ENCODE measurements at places on chromosomes 11 and 22.

GRCh38 chr11:73889019-73889418 lies 12.2 kb downstream of the PAAF1 start:
- DNase-seq = no peak

DNA sequence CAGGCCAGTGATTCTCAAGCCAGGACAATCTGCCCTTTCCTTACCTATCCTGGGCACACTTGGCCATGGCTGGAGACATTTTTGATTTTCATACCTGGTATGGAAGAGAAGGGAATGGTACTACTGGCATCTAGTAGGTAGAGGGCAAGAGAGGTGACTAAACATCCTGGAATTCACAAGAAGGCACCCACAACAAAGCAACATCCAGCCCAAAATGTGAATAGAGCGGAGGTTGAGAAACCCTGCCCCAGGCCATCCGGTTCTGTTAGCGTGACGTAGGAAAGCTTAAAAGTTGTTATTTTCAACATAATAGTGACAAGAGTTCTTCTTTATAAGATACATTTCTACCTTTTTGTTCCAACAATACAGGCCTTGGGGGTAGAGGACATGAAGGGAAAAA lies 114.9 kb upstream of the ALX4 start:
- no peak for DNase-seq

- DNase-seq = peak; percentile 93
Observed at GRCh38 chr11:129117595-129118350, 74.4 kb downstream of the ARHGAP32 start.

DNA sequence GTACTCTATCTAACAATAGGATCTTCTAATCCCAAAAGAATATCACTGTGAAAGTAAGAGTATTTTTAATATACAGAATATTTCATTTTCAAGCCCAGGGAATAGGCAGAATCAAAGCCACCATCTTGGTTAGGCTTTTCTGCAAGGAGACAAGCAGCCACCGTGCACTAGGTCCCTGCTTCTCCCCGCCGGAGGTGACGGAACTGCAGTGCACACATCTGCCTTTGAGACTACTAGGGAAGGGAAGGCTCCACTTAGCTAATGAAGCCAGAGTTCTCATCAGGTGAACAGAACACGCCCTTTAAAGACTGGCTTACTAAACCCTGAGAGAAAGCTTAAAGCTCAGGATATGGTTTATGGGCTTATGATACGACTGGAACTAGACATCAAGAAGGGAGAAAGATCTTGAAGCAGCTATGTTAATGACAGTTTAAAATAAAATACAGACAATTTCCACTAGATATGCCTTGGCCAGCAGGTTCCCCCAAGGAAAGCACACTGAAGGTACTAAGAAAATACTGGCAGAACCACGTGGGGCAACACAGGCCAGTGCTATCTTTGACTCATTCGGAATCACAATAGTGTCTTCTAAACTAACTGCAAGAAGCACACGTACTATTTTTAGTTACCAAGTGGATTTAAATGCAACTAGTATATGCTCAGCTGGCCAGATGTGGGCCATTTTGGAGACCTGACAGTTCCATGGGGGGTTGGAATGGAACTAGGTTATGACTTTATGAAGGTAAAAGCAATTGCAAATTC lies 127.4 kb upstream of the LMO1 start:
- DNase-seq = no peak

DNA sequence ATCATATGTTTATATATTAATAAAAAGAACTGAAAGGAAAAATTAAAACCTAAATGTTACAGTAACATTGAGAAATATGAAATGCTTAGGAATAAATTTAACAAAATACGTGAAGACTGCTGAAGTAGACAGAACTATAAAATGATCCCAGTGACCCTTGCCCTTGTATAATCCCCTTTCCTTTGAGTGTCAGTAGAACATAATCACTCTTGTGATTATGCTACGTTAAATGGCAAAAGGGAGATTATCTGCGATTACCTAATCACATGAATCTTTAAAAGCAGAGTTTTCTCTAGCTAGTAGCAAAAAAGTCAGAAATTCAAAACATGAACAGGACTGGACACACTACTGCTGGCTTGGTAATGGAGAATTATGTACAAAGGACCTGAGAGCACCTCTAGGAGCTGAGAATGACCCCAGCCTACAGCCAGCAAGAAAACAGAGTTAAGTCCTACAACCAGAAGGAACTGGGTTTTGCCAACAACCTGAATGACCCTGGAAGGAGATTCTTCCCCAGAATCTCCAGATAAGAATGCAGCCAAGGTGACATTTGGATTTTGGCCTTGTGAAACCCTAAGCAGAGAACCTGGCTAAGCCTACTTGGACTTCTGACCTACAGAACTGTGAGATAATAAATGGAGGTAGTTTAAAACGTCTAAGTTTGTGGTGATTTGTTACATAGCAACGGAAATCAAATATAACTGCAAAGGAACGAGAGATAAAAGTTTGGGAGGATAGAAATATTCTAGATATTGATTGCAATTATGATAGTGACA lies 157.2 kb downstream of the ATG16L2 start:
- DNase-seq = no peak

- no peak for DNase-seq
Observed at GRCh38 chr11:79274636-79275331, 166.0 kb downstream of the TENM4 start.

- DNase-seq = no peak
Observed at GRCh38 chr11:5865826-5866225, 8.3 kb upstream of the OR52E8 start.

DNA sequence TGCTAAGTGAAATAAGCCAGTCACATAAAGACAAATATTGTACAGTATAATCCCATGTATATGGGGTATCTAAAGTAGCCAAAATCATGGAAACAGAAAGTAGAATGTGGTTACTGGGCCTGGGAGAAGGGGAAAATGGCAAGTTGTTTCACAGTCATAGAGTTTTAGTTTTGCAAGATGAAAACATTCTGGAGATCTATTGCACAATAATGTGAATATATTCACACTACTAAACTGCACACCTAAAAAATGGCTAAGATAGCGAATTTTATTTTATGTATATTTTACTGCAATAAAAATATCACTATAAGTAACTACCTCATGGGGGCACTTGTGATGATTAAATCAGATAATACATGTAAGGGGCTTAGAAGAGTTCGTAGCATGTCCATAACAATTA lies 72.0 kb upstream of the ARHGAP32 start:
- DNase-seq = no peak

DNA sequence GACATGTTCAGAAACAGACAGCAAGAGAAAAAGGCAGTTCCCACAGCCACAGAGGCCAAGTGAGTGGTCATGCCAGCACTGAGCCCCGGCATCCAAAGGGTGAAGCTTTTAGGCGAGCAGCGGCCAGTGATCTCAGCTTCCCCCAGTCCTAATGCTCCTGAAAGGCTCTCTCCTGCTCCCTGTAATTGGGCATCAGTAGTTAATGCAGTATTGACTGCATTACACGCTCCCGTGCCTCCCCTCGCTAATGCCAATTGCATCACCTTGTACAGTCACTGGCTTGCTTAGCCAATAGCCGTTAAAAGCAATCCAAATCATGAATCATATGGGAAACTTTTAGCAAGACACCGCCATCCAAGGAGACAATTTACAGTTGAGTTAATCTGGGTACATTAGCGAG lies 4.9 kb downstream of the LMO1 start:
- DNase-seq = no peak

GRCh38 chr11:46275964-46276641 lies 1.4 kb upstream of the CREB3L1 start:
- no peak for DNase-seq

- DNase-seq = no peak
Observed at GRCh38 chr22:42895087-42895486, 38.0 kb upstream of the ARFGAP3 start.
